Activated T-helper 1 cell treated with anti-CD3 and anti-CD28 coated beads, Interleukin-2, amount 50 U/mL, for 16 hours (primary cell): ENCODE measurements at places on chromosomes 12 and 14.

DNA sequence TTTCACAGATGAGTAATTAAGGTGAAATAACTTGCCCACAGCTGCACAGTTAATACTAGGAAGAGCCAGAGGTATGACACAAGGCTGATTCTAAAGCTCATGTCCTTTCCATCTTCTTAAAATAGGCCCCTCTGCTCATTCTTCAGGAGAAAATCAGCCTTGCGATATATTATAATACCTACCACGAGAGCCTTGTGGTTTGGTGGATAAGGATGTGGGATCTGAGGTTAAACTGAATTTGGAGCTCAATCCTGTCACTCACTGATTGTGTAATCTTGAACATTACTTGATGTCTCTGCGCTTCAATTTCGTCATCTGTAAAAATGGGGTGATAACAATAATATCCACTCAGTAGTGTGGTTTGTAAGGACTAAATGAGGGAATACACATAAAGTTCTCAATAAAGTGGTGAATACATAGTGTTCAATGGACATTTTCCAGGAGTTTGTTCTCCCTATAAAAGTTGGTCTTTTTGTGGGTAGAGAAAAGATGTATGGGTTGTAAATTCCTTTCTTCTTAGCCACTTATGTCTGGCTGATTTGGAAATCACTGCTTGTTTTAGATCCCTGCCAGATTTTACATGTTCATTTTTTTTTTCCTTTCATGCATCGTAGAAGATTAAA lies 25.1 kb upstream of the ATP2B1 start:
- no peak for DNase-seq

- DNase-seq: no peak
These were observed 10.9 kb upstream of the APOF start for GRCh38 chr12:56373515-56373914.

DNA sequence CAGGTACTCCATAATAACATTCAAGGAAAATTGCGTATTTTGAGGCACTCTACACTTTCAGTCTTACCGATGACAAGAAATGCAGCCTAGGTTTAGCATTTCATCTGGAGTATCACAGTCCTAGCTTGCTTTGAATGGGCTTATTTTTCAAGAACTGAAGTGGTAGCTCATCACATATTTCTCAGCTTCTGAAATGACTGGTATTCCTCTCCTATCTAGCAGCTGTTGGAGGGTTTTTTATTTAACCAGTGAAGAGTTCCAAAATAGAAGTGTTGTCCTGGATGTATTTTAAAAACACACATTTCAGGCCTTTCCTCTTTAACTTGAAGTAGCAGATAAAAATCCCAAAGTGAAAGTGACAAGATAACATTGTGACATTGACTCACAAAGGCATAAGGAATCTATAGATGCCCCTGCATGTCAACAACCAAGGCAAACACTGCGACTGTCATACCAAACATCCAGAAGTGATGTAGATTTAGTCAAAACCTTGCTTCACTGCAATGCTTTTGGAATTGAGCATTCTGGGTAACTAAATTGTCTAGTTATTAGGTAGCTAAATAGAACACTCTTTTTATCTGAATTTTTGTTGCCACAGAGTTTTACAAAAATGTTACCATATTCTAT lies 182.2 kb upstream of the FBXO33 start:
- DNase-seq: no peak

DNA sequence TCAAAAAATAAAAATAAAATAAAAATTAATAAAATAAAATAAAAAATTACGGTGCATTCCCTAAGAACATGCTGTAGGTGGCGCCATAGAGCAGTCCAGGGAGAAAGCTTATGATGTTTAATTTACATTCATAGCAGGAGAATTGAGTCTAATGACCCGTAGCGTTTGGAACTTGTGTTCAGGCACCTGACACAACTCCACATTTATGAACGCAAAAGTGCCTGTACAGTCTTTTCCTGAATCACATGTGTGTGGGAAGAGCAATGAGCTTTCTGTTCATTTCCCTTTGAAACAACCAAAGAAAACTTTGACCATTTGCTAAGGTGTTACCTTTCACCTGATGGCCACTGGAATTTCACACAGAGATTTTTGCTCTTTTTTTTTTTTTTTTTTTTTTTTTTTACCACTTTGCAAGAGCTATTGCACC lies 60.6 kb upstream of the KCNA1 start:
- DNase-seq: no peak

GRCh38 chr12:91983935-91984334 lies 161.7 kb downstream of the BTG1 start:
- DNase-seq: no peak

GRCh38 chr14:83196236-83196635 lies 1662.6 kb upstream of the SEL1L start:
- no peak for DNase-seq
